ENCODE measurements at places on chromosomes 1 and 21. TPM values are rescaled to one million over a fixed set of nuclear protein-coding genes. Genes with fewer than 3 reads are reported as not detected.

- peak; percentile 86 for DNase-seq
Measured at GRCh38 chr1:27662707-27663393, 9.1 kb downstream of the IFI6 start.

The TEKT2 gene
- polyA plus RNA-seq, result 1.2 TPM

DNA sequence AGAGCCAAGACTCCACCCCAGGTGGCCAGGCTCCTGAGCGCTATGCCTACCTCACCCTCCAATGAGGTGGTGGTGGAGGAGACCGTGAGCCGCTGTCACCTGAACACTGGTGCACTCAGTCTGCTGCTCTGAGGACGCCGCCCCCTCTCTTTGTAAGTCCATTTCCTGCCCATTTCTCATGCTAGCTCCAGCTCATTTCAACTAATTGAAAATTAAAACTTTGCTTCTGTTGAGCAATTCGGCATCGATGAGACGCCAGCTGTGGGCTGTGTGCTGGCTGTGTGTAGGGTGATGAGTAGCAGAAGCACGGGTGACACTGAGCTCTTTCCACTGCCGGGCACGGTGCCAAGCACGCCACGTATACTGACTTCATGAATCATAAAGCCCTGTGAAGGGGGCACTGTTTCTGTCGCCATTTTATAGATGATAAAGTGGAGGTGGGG, 11.2 kb downstream of the TNFRSF1B start:
- DNase-seq, result peak; percentile 62

DNA sequence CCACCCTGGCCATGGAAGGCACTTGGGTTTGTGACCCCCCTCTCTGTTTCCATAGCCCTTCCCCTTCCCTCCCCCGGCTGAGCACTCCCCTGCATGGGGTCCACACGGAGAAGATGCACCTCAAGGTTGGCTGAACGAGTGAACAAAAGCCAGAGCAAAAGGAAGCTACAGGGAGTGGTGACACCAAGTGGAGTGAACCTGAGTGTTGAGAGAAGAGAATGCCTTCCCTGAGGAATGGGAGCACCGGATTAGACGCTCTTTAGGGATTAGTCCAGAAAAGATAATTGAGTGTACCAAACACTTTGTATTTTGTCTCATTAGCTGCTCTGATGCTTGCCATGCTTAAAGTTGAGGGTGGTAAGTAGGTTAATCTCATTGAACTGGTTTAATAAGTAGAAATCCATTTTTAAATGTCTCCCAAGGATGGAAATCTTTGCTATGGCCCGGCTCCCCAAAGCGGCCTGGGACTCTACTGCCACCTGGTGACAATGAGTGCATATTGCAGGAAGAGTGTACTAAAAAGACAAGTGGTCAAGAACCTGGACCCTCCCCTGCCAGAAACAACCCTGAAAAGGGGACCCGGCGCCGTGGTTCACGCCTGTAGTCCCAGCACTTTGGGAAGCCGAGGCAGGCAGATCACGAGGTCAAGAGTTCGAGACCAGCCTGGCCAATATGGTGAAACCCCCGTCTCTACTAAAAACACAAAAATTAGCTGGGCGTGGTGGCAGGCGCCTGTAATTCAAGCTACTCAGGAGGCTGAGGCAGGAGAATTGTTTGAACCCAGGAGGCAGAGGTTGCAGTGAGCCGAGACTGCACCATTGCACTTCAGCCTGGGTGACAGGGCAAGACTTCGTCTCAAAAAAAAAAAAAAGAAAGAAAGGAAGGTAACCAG, 150.6 kb upstream of the ZC3H12A start:
- peak; percentile 76 for DNase-seq
